NCI-H146 (cell line): ENCODE measurements at places on chromosomes 11 and 22.

DNA sequence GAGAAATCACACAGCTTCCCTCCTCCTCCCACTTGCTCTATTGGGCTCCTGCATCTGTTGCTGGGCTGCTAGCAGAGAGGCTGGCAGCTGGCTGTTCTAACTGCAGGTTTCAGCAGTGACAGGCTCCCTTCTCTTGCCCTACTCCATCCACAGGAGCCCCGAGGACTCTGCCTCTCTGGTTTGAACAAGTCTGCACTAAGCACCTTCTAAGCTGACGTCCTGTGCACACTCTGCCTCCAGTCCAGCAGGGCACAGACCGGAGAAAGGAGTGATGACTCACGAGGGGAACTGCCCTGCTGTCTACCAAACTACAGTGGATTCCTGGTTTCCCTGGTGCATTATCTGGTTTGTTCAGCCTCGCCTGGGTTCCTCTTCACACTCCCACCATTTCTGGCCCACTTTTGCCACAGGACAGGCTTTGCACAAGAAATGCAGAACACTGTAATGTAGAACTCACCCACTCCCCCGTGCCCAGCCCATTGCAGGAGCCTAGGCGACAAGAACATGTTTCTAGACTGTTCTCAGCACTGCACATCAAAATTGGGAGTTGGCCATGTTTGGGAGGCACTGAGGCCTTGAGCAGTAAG lies 26.0 kb downstream of the IL10RA start:
- DNase-seq: no peak

- no peak for DNase-seq
Observed at GRCh38 chr11:127055236-127055635, 54.7 kb upstream of the KIRREL3 start.

GRCh38 chr11:15198284-15198683 lies 83.6 kb downstream of the INSC start:
- no peak for DNase-seq

DNA sequence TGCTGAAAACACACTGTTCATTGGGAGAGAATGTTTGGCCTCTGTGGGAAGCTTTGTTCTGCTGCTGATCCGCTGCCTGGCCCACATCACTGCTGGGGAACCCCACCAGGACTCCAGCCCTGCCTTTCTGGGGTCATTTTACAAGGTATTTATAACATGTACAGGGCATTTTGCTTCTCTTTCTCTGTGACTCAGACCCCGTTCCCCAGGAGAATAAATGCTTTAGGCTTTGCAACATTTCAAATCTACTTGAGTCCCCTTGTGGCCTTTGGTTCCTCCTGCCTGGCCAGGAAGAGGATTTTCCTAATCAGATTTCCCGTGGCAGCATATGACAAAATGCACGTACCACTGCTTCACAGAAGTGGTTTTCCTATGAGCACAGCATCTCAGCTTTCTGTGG lies 43.0 kb downstream of the BTG4 start:
- DNase-seq: no peak
